ENCODE measurements at places on chromosomes 6 and 20. TPM values are rescaled to one million over a fixed set of nuclear protein-coding genes. Genes with fewer than 3 reads are reported as not detected.

Gene SYNDIG1
- total RNA-seq: not detected

Gene CST4
- total RNA-seq: not detected

Gene LPIN3
- 0.65 TPM for total RNA-seq

Gene RPN2
- 179 TPM for total RNA-seq

Gene TRIM10
- not detected for total RNA-seq

Gene MLN
- total RNA-seq: not detected

Gene HLA-DQA2
- total RNA-seq: not detected

- H3K27me3 ChIP-seq: no peaks in the 10 kb centered on the region
- H3K4me3 ChIP-seq: no peak overlapping the region
- DNase-seq: no peak
- H3K4me1 ChIP-seq: peaks cover 8% of the 10 kb centered on the region
These were observed 188.0 kb upstream of the TAB2 start for GRCh38 chr6:149129371-149130077.

- no peak overlapping the region for H3K4me3 ChIP-seq
- peaks cover 3% of the 10 kb centered on the region for H3K4me1 ChIP-seq
- H3K36me3 ChIP-seq: peaks cover 13% of the 10 kb centered on the region
- peaks cover 55% of the 10 kb centered on the region for H3K27me3 ChIP-seq
These were observed 181.0 kb downstream of the TRIM27 start for GRCh38 chr6:28742668-28743270.

DNA sequence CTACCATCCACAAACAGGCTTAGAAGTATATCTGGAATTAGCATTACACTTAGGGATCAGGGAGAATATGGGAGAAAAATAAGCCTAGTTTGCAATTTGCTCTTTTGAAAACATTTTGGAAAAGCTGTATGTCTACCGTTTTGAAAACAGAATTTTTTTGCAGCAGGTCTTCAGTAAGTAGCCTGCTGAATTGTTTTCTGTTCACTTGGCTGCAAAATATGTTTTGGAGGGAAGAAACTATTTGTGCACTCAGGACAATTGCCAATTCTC lies 39.6 kb downstream of the ILRUN start:
- peak overlapping the region; percentile 67 for H3K4me3 ChIP-seq
- DNase-seq: no peak
- peaks cover 55% of the 10 kb centered on the region for H3K4me1 ChIP-seq

DNA sequence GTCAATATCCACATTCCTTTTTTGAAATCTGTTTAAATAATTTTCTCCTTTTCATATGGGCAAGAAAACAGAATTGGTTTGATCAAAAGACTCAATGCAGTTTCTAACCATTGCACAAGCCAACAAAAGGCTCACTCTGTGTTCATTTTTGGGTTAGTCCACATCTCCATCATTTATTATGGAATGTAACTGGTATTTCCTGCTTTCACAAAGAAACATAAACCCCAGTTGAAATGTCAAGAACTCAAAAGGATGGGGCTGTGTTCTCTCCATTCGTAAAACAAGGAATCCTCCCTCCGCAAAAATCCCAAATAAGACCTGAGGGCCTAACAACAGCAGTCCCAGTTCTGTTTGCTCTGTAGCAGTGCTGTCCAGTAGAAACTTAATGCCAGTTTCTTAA lies 420.9 kb downstream of the GJA1 start:
- H3K4me3 ChIP-seq: no peak overlapping the region
- DNase-seq: no peak
- H3K27ac ChIP-seq: no peak overlapping the region
- H3K27me3 ChIP-seq: no peaks in the 10 kb centered on the region

DNA sequence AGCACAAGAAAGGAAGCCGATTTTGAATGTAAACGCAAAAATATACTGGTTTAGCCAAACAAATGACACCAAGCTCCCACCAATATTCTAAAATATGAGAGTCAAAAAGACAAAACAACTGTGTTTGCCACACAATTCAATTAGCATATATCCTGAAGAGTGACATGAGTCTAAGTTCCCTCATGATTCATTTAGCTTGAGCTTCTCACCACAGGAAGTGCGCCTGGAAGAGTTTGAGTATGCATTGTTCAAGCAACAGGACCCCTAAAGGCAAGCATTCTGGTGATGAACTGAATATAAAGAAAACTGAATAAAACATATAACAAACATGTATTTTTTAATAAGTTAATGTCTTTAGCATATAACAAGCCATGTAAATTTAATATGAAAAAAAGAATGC lies 115.2 kb upstream of the RUNX2 start:
- peaks cover 5% of the 10 kb centered on the region for H3K36me3 ChIP-seq
- no peaks in the 10 kb centered on the region for H3K27me3 ChIP-seq

DNA sequence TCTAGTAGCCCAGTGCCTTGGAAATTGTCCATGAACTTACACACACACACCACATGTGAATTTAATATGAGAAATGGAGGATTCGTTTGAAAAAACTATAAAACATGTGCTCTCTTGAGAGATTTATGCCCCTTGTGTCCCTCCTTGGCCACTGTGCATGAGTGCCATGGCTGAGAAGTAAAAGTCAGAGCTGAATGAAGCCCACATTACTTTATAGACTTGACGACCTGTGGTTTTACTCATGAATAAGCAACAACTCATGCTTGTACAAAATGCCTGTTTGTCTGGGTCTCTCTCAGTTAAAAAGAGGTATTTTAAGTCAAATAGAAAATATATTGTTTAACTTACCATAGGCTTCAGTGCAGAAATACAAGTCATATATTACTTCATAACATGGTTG lies 102.7 kb downstream of the KCNQ5 start:
- no peaks in the 10 kb centered on the region for H3K27me3 ChIP-seq
- H3K36me3 ChIP-seq: peaks cover 3% of the 10 kb centered on the region
- no peak for DNase-seq

DNA sequence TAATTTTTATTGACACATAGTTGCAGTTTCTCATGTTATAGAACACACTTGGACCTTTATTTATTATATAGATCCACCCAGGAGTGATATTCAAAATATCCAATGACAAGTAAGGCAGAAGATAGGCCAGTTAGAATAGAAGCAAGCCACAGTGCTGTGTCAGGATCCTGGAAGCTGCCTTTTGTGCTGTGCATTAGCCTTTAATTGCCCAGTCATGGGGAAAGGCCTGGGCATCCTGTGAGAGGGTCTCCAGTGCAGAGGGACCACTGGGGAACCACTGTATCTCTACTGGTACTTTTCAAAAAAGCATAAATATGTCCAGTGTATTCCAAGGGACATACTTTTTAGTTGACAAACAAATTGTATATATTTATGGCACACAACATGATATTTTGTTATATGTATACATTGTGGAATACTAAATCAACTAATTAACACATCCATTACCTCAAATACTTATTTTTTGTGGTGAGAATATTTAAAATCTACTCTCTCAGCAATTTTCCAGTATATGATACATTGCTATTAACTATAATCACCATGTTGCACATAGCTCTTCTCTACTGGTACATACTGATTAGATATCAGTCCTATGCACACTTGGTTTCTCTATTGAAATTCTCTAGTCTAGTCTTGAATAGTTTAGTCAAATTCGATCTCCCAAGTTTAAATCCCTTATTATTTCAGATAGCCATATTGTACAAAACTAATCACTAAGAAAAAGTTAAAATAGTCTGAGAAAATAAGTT lies 59.5 kb downstream of the CDC40 start:
- no peak overlapping the region for H3K4me3 ChIP-seq
- H3K27me3 ChIP-seq: no peaks in the 10 kb centered on the region
- DNase-seq: no peak
- H3K27ac ChIP-seq: no peak overlapping the region
- peaks cover 11% of the 10 kb centered on the region for H3K36me3 ChIP-seq
- H3K4me1 ChIP-seq: no peaks in the 10 kb centered on the region

DNA sequence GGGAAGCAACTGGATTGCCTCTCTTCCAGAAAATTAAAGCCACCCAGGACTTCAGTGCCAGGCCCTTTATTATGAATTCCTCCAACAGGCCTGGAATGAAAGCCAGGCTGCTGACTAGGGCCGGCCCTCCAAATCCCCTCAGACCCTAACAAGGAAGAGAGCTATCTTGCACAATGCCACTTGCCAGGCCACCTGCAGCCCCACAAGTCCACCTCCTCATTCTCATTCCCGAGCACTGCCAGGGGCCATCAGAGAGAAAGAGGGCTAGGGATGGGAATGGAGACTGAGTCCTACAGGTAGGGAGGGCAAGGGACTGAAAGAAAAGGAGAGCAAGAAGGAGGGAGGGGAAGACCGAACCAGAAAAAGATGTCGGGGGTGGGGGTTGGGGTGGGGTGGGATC lies 86.5 kb downstream of the MRPL14 start:
- no peak for DNase-seq
- H3K27ac ChIP-seq: no peak overlapping the region
- H3K4me1 ChIP-seq: peaks cover 8% of the 10 kb centered on the region
- H3K4me3 ChIP-seq: no peak overlapping the region
